Right forelimb (tissue), 1 donor: ENCODE measurements at places on chromosomes 11 and 22.

- no peak for DNase-seq
Measured at GRCh38 chr11:14544611-14545010, 24.4 kb upstream of the PSMA1 start.

GRCh38 chr11:87368151-87368550, 330.4 kb downstream of the TMEM135 start:
- no peak for DNase-seq

DNA sequence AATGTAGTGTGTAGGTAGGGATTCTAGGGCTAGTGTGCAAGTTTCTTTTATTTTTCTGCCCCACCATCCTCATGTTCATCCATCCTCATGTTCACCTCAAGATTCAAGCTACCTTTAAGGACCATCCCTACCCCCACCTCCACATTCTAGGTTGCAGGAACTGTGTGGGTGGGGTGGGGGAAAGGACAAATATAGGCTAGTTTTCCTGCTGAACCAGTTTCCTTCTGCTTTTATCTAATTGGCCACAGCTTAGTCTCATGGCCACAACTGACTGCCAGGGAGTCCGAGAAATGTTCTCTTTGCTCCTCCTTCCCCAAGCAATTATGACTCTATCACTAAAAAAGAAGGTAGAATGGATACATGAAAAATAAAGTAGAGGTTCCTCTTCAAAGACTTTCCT, 179.0 kb upstream of the LARGE1 start:
- no peak for DNase-seq

GRCh38 chr11:83722392-83723119, 436.4 kb upstream of the CCDC90B start:
- peak; percentile 64 for DNase-seq

- no peak for DNase-seq
Measured at GRCh38 chr11:129191649-129192048, 476 bp downstream of the ARHGAP32 start.

DNA sequence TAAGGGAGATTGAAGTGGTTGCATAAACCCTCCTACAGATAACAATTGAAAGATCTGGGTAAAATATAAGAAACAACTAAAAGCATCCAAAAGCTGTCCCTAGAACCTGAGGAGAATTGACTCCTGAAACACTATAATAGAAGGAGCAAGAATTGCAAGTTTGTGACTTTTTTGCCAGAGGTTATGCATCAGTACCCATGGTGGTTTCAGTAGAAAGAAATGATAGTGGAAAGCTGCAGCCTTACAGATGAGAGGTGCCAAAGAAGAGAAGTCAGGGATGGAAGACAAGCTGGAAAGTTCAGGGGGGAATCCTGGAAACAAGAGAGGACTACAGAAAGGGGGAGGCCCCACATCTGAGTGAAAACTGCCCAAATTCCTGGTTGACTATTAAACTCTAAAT, 80.7 kb downstream of the PACS1 start:
- DNase-seq: no peak

DNA sequence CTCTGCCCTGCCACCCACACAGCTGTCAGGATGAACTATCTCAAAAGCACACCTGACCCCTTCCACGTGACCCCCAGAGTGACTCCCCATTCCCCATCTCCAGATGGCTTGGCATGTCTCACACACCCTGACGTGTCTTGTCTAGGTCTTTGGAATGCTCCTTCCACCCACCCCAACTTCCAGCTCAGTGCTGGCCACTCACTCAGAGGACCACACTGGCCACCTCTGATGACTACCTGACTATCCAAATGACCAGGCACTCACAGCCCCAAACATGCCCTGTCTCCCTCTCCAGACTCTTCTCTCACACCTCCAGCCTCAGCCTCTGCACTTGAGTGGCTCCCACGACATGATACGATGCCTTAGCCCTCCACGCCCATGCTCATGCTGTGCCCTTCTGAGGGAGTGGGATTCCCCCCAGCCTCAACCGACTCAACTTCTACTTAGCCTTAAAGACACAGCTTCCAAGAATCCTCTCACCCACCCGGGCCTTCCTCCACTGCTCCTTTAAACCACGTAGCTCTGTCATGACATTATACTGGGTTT, 259.4 kb downstream of the BUD13 start:
- no peak for DNase-seq

DNA sequence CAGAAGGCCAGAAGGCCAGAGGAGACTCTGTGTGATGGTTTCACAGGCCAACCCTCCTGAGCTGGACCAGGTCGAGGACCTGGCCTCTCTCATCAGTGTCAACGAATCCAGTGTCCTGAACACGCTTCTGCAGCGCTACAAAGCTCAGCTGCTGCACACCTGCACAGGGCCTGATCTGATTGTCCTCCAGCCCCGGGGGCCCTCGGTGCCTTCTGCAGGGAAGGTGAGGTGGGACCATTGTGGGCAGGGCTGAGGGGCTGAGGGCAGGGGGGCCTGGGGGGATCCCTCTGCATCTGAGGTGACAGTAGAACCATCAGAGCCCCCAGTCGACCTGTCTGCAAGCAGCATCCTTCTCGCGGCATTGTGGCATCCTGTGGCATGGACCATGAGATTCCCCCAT, 30.3 kb downstream of the MYO18B start:
- no peak for DNase-seq

- DNase-seq: no peak
Measured at GRCh38 chr22:17925431-17925841, 98.9 kb downstream of the MICAL3 start.

- DNase-seq: no peak
Measured at GRCh38 chr22:38504731-38505540, 1.2 kb downstream of the DDX17 start.

- DNase-seq: no peak
Measured at GRCh38 chr11:30282289-30282631, 40.6 kb upstream of the ARL14EP start.

DNA sequence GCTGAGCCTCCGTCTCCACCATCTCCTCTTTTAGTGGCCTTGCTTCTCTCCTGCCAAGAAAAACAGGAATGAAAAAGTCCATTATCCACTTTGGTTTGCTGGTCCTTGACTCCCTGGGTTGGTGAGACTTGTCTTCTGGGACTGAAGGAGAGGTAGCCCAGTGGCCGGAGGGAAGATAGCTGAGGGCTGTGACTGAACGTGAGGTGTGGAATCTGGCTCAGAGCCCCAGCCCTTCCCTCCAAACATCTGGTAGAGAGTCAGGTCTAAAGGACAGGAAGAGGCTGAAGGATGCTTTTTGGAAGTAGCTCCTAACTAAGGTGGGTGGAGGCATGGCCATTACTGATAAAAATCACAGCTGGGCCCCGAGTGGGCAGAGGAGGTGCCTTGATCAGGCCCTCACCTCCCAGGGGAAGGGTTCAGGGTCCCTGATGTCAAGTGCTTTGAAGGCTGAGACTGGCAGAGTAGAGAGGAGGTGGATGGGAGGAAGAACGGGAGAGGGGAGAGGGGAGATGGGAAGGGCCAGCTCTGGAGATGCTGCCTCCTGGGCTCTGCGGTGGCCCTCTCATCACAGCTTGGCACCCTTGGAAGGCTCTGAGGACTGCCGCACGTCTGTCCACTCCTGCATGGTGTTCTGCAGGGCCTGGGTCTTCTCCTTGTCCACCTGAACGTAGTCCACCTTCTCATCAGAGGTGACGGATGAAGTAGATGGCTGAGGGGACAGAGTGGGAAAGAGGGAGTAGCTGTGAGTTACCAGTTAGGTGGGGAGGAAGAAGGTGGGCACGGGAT, 30.2 kb downstream of the USP35 start:
- DNase-seq: peak; percentile 32

- DNase-seq: no peak
Measured at GRCh38 chr11:76160856-76161255, 45.4 kb downstream of the WNT11 start.

DNA sequence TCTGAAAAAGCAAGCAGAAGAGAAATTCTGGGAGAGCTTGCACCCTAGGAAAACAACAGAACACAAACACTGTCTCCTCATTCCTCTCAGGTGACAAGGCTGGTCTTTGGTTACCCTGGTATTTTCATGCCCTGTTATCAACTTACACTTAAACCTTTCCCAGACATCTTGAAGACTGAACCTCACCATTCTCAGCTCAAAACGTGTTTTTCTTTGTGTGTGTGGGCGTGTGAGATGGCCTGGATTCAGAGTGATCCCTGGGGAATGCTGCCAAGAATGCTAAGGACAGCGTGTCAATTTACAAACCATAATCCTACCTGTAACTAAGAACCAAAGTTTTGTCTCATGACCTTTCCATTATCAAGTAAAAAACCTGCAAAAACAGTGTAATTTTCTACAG, 33.3 kb downstream of the ELF5 start:
- DNase-seq: no peak

DNA sequence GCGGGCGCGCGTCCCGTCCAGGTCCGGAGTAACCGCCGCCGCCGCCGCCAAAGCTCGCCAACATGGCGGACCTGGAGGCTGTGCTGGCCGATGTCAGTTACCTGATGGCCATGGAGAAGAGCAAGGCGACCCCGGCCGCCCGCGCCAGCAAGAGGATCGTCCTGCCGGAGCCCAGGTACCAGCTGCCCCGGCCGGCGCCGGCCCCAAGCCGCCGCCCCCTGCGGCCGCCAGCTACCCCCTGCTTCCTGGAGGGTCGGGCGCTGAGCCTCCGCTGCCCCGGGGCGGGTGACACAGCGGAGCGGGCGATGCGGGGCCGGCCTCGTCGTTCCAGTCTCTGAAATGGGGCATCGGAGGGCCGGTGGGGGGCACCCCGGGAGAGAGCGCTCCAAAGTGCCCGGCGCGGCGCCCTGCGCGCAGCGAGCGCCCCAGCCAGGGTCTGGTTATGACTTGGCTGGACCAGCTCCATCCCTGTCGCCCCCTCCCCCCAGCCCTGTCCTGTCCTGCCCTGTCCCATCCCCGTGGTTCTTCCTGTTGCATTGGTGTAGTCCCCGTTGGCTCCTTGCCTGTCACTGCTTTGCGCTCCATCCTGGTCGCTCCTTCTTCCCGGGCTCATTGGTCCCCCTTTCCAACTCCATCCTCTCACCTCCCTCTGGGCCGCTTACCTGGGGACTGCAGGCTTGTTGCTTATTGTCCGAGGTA, 653 bp downstream of the GRK3 start:
- peak; percentile 69 for DNase-seq

DNA sequence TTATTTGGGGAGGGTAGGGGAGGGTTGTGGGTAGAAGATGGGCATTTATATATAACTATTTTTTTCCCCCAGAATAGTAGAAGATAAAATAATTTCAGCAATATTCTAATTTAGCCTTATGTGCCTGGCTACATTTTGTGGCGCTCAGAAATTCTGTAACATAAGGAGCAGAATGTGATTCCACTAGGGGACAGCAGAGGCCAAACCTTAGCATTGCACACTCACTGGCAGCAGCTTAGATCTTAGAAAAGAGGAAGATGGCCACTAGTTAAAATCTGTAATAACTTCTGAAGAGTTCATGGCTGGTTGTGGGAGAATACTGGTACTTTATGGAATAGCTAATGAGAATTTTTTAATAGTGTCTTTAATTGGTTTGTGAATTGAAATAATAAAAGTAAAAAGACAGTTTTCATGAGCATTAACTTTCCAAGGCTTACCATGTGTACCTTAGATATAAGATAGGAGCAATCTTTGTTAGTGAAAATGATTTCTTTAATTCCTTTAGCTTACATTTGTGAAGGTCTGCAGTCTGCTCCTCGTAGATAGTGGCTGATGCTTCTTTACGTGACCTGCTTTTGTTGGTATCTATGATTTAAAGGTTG, 33.1 kb downstream of the DDX10 start:
- DNase-seq: peak; percentile 64

DNA sequence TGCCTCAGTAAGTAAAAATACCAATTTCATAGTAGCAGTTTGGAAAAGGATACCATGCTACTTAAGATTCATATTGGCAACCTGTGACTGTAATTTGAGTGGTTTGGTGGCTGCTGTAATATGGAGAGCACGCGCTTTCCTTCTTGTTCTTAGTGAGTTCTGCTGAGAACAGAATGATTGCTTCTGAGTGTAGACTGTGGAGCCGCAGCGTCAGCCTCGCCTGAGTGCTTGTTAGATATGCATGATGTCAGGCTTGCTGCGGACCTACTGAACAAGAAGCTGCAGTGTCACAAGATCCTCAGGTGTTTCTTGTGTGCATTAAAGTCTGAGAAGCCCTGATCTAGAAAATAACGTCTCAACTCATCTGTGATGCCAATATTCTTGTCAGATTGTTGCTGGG, 143.2 kb downstream of the ARHGAP42 start:
- DNase-seq: no peak

DNA sequence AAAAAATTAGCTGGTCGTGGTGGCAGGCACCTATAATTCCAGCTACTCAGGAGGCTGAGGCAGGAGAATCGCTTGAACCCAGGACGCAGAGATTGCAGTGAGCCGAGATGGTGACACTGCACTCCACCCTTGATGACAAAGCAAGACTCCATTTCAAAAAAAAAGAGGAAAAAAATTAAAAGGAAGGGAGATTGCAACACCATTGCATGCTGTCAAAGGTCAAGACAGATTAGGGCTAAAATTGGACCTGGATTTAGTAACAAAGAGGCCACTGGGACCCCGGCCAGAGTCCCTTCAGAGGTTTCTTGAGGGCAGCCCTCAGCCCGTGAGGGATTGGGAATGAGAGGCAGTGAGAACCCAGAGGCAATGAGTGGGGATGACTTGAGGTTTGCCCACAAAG, 8.2 kb upstream of the MAFF start:
- DNase-seq: no peak

- no peak for DNase-seq
Measured at GRCh38 chr11:63756919-63757761, 11.4 kb downstream of the ZFTA start.

- no peak for DNase-seq
Measured at GRCh38 chr11:101916422-101916821, at the start of gene ANGPTL5. Gene ANGPTL5 (minus strand): TSS chr11:101916522. CDS start chr11:101907909, 8,613 bp downstream.

DNA sequence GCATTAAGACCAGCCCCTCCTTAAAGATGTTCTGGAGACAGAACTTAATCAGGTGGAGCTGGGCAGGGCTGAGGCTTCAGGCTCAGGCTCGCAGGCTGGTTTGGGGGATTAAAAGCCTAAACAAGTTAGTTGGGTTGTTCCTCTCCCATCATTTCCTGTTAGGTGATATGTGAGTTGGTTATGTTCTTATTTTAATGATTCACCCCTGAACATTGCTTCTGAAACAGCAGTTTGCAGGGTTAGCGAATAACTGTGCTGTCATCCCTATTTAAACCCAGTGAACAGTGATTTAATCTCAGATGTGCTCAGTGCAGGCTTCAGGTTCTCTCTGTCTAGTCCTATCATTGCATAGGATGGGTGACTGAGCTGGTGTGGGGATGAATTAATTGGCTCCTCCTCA, 47.4 kb upstream of the BIRC3 start:
- DNase-seq: no peak
